ENCODE measurements at places on chromosomes 3 and 15. TPM values are rescaled to one million over a fixed set of nuclear protein-coding genes. Genes with fewer than 3 reads are reported as not detected.

DNA sequence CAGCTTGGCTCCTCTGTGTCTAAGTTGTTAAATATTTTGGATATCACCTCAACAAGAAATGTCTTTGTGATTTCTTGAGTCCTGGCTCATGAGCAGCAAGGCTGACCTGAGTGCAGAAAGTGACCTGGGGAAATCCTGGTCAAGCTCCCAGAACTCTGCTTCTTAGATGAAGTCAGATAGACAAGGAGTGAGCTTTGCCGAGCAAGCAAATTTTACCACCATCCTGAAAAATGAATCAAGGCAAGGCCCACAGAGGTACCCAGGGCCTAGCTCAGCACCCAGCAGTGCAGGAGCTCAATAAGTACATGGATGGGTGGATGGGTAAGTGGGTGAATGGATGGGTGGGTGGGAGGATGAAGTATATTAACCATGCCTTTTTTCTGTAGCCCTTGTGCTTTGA is 291.8 kb downstream of the UACA start:
- H3K4me3 ChIP-seq, result no peak overlapping the region
- no peaks in the 10 kb centered on the region for H3K36me3 ChIP-seq
- H3K27me3 ChIP-seq, result no peaks in the 10 kb centered on the region
- H3K27ac ChIP-seq, result no peak overlapping the region
- no peaks in the 10 kb centered on the region for H3K4me1 ChIP-seq
- no peak for DNase-seq

DNA sequence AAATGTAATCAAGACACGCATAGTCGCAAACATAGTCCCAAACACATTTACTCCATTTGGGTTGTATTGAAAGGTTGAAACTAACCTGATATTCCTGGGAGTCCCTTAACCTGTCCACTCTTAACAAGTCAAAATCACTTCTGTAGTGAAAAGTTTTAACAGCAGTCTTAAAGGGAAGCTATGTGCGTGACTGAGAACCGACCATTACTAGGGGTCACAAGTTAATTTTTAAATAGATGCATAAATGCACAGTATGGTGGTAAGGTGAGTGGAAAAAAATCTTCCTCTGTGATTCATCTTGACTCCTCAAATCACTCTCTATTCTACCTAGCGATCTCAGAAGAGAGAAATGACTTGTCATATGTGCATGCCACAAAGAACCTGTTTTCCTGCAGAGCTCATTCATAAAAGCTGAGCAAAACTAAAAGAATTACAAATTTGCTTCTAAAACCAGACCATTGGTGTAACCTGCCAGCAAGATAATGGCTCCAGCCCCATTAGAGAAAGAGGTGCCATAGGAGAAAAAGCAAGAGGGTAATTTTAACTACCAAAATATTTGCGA is 4.8 kb downstream of the GPR15 start:
- no peaks in the 10 kb centered on the region for H3K36me3 ChIP-seq
- no peak overlapping the region for H3K27ac ChIP-seq
- no peak overlapping the region for H3K4me3 ChIP-seq
- no peaks in the 10 kb centered on the region for H3K27me3 ChIP-seq
- DNase-seq, result no peak
- no peaks in the 10 kb centered on the region for H3K4me1 ChIP-seq

GRCh38 chr3:111593666-111594065 is 1.5 kb downstream of the ZBED2 start:
- no peak for DNase-seq
- H3K4me1 ChIP-seq, result no peaks in the 10 kb centered on the region
- no peak overlapping the region for H3K27ac ChIP-seq
- no peaks in the 10 kb centered on the region for H3K36me3 ChIP-seq

DNA sequence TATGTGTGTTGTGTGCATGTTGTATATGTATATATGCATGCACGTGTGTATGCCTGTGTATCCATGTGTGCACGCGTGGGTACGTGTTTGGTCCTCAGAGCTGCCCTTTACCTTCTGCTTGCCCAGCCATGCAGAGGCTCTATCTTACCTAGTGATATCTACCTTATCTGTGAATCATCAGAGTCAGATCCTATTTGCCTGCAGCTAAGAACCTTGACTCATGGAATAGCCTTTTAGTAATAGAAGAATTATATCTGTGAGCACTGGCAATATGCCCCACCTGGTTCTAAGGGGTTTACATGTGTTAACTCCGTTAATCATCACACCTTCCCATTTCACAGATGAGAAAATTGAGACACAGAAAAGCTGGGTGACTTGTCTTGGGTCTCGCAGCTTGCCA is 11.0 kb downstream of the PGPEP1L start:
- no peaks in the 10 kb centered on the region for H3K27me3 ChIP-seq
- no peaks in the 10 kb centered on the region for H3K36me3 ChIP-seq
- no peak overlapping the region for H3K27ac ChIP-seq
- no peaks in the 10 kb centered on the region for H3K4me1 ChIP-seq
- H3K4me3 ChIP-seq, result no peak overlapping the region

GRCh38 chr3:20546636-20547035 is 360.6 kb upstream of the SGO1 start:
- no peaks in the 10 kb centered on the region for H3K27me3 ChIP-seq
- DNase-seq, result no peak

Gene STAB1
- total RNA-seq, result 4.6 TPM

- H3K36me3 ChIP-seq, result no peaks in the 10 kb centered on the region
- H3K27me3 ChIP-seq, result no peaks in the 10 kb centered on the region
- H3K4me3 ChIP-seq, result no peak overlapping the region
These were observed 622.9 kb upstream of the SGO1 start for GRCh38 chr3:20808864-20809263.

DNA sequence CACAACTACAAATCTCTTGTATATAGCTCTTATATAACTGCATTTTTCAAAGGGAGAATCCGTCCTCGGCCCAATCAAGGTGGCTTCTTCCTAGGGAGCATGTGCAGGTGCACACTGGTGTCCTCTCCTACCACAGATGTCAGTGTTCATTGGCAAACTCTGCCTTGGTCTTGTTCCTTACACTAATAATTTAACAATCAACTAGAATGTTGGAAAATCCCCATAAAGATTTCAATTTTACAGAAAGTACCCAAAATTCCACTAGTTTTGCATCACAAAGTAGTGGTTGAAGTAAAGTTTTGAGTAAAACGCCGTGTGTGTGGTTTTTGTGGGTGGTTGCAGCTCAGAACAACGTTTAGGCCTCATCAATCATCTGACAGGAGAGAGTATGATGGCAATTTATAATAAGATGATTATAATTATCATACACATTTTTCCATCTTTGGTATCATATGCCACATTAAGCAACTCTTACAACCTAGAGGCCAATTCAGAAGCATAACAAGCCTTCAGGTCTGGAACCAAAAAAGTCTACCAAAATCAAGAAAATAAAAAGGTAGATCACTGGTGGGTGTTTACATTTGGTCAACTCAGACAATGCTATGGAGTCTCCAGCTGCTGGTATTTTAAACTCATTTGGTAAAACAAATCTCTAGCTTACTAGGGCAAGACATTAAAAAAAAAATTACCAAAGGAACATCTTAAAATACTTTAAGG is 128.9 kb upstream of the BHLHE40 start:
- H3K27ac ChIP-seq, result no peak overlapping the region
- H3K36me3 ChIP-seq, result no peaks in the 10 kb centered on the region
- no peak overlapping the region for H3K4me3 ChIP-seq
- H3K4me1 ChIP-seq, result peaks cover 5% of the 10 kb centered on the region

Gene RBP2
- total RNA-seq, result 295 TPM

Gene GPR176
- 5.3 TPM for total RNA-seq

Gene ZIC4
- 0.08 TPM for total RNA-seq

Gene TRPC1
- total RNA-seq, result 7.9 TPM

Gene MOBP
- 0.10 TPM for total RNA-seq

Gene VIPR1
- total RNA-seq, result 19.2 TPM

DNA sequence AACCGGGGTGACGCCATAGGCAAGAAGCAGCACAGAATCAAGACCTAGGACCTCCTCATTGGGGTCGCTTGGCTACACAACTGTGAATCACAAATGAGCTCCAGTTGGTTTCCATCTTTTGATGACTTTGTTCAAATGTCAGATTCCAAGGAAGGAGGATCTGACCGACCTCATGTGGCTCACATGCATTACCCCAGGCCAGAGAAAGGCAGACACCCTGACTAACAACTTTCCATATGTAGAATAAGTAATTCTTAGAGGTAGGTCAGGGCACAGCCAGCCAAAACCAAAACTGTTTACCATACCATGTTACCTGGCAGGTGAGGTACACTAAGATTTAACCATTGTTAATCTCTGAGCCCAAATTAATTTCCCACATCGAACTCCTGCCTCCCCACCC is 96.5 kb downstream of the CCNL1 start:
- no peak overlapping the region for H3K4me3 ChIP-seq
- H3K27ac ChIP-seq, result no peak overlapping the region
- H3K36me3 ChIP-seq, result no peaks in the 10 kb centered on the region
- H3K4me1 ChIP-seq, result no peaks in the 10 kb centered on the region
- DNase-seq, result no peak

DNA sequence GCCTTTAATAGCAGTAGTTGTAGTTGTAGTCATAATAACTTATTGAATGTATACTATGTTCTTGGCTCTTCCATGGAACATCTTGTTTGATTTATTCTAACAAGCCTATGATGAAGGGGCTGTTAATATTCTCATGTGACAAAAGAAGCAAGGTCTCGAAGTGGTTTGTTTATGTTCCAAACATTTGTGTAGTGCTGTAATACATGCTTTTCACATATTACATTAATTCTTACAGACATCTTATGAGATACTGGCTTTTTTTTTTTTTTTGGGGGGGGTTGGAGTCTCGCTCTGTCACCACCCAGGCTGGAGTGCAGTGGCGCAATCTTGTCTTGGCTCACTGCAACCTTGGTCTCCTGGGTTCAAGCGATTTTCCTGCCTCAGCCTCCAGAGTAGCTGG is 252.3 kb downstream of the PTPRG start:
- H3K27me3 ChIP-seq, result no peaks in the 10 kb centered on the region
- DNase-seq, result no peak
- peaks cover 3% of the 10 kb centered on the region for H3K4me1 ChIP-seq

DNA sequence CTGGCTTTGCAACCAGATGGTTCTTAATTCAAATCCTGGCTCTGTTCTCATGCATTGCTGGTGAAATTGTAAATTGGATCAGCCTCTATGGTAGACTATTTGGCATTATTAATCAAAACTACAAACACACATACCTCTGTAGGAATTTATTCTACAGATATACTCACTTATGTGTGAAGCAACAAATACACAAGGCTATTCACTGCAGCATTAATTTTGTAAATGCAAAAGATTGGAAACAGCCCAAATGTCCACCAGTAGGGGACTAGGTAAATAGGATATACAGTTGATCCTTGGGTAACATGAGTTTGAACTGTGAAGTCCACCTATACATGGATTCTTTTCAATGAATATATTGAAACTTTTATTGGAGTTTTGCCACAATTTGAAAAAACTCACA is 29.5 kb upstream of the LCTL start:
- H3K27ac ChIP-seq, result no peak overlapping the region
- no peaks in the 10 kb centered on the region for H3K27me3 ChIP-seq
- no peak for DNase-seq

Gene GPR27
- total RNA-seq, result 1.4 TPM

DNA sequence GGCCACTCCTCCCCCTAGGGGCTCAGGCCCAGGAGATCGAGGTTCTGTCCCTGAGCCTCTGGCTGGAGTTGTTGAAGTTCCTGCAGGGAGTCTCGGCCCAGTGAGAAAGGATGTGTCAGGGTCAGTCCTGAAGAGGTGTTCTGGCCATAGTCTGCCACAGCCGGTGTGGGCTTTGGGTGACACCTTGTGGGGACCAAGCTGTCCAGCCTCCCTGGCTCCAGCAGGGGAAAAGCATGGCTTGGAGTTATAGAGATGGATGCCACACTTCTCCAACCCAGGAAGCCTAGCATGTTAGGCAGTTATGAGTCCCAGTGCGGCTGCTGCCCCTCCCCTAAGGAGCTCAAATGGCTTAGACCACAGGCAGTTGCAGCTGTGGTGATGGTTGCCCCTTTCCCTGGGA is 945.6 kb upstream of the GBE1 start:
- H3K4me1 ChIP-seq, result no peaks in the 10 kb centered on the region
- no peak overlapping the region for H3K4me3 ChIP-seq
- DNase-seq, result peak; percentile 11
- H3K27ac ChIP-seq, result no peak overlapping the region

Gene SHC4
- total RNA-seq, result 1.2 TPM
